ENCODE measurements at places on chromosomes 4 and X.

GRCh38 chr4:74311696-74312313 is 3.5 kb downstream of the EPGN start:
- DNase-seq: no peak

GRCh38 chr4:71860643-71861042 is 76.8 kb upstream of the GC start:
- no peak for DNase-seq

- DNase-seq: no peak
Measured at GRCh38 chrX:110216027-110216426, 101.9 kb downstream of the AMMECR1 start.

GRCh38 chr4:52712251-52713130 is 38.7 kb downstream of the ERVMER34-1 start:
- peak; percentile 80 for DNase-seq

GRCh38 chr4:15754323-15754722 is 23.8 kb upstream of the CD38 start:
- DNase-seq: no peak

- no peak for DNase-seq
Measured at GRCh38 chr4:165834116-165834515, 38.9 kb upstream of the TLL1 start.

DNA sequence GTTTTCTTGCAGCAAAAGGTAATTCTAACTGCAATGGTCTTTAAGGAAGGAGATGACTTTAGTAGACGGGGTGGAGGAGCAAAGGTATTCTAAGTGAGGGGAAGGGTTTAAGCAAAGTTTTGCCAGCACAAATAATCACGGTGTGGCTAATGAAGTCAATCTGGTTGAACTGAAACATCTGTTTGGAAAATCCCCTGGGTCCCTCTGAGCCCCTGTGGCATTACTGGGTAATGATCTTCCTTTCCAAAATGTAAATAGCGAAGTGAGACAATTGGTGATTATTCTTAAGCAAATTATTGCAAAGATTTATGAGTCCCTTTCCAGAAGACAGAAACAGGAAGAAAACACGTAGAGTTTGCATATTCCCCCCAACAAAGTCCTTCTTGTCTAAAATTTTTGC is 47.2 kb downstream of the FGFBP1 start:
- no peak for DNase-seq

GRCh38 chr4:101135371-101136010 is 211.8 kb downstream of the PPP3CA start:
- DNase-seq: no peak

DNA sequence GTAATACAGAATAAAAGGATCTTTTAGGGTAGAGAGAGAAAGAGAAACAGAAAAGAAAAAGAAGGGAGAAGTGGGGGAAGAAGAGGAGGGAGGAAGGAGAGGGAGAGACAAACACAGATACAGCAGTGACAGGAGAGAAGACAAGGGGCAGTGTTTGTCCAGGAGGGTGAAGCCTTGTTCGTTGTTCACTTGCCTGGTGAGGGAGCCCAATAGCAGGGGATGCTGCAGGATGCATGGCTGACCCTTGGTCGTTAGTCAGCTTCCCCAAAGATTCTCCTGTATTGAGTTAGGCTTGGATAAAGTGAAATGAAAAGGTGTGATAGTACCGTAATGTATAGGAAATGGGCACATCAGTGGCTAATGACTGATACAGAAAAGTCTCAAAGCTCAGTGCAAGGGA is 403.7 kb downstream of the IL15 start:
- no peak for DNase-seq

GRCh38 chr4:118869808-118870342 is 18.8 kb upstream of the SYNPO2 start:
- DNase-seq: no peak

GRCh38 chr4:101339332-101339731 is 8.0 kb downstream of the PPP3CA start:
- DNase-seq: no peak

DNA sequence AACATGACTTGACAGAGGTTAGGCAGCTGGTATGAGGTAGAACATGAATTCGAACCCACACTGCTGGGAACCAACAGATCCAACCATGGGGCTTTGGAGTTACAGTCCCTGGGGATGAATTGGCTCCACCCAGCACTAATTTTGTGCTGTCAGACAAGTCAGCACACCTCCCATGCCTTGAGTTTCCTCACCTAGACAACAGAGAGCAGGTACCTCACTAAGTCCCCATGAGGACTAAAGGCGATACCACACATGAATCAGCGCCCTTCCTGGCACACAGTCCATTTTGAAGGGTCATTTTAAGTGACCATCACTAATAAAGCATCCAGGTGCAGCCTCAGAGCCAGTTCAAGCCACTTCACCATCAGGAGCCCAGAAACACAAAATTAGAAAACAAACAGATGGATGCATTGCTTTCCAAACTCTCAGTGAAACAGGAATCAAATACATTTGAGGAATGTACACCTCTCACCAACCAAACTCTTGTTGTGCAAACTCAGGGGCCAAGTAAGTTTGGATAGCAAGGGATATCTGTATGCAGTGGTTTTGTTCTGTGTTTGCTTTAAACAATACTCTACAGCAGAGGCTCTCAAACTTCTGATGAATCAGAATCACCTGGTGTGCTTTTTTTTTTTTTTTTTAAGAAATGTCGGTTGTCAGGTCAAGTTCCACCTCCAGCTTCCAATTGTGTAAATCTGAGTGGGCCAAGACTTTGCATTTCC is 10.1 kb downstream of the IDS start:
- no peak for DNase-seq

GRCh38 chr4:133620555-133620954 is 471.5 kb downstream of the PCDH10 start:
- no peak for DNase-seq

- DNase-seq: peak; percentile 58
Measured at GRCh38 chr4:48698029-48698971, 81.8 kb downstream of the FRYL start.

DNA sequence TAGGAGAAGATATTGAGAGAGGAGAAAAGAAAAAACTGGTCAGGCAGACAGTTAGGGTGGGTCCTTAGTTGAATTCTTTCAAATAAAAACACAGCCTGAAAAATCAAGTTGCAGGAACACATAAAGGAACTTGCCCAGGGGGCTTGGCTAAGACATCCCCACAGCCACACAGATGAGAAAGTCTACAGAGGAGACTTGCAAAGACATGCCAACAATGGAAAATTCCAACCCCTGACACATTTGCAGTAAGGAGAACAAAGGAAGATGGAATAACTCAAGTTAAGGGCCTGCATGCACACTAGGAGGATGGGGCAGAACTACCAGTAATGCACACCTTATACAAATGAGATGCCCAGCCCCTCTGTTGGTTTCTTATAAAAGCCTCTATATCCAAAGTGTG is 197.6 kb downstream of the CPXCR1 start:
- no peak for DNase-seq

DNA sequence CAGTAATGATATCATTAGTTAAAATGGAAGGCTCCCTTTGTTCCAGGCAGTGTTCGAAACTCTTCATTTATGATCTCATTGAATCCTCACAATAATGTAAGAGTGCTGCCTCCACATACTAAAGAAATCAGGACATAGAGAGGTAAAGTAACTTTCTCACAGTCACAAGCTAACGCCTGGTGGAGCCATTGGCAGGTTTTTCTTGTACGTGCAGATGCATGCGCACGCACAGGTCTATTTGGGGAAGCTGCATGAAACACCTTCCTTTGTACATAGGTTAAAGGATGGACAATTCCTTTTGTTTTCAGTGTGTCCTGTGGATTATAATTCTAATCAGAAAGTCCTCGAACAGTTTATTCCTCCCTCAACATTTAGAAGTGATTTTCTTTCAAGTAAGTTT is 176.2 kb downstream of the RAPGEF2 start:
- no peak for DNase-seq

- DNase-seq: no peak
Measured at GRCh38 chr4:3850128-3850527, 83.9 kb downstream of the ADRA2C start.

DNA sequence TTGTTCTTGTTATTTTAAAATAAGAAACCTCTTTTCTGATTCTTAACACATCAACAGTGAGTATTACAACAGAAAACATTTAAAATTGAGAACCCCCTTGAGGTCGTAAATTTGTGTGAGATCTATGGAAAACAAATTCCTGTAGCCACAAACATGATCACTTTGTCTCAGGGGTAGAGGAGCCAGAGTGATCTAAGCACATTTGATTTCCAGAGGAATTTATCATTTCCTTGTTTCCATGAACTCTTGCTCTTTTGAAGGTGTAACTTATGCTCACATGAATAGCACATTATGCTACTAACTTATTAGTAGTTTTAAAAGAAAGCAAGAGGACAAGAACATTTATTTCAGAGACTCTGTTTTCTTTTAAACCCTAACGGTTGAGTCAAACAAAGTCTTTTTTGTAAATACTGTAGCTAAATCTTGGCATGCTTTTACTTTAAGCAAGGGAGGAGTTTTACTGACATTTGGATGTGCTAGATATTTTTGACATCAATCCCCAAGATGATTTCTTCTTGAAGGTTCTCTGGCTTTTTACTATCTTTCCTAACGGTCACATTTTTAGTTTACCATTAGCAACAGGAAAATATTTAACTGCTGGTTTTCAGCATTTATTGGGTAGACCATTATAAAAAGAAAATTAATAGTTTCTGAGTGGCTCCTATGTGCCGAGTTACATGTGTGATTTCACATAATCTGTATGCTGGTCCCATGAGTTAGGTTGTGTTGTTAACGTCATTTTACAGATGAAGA is 27.9 kb upstream of the ZCCHC12 start:
- no peak for DNase-seq

DNA sequence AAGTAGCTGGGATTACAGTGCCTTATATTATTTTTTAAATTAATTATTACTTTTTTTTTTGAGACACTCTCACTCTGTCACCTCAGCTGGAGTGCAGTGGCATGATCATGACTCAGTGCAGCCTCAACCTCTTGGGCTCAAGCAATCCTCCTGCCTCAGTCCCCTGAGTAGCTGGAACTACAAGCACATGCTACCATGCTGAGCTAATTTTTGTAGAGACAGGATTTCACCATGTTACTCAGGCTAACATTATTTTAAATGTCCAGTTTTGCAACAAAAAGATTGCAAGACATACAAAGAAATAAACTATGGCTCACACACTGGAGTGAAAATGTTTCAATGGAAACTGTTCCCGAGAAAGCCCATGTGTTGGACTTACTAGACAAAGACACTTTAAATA is 59.2 kb downstream of the MND1 start:
- no peak for DNase-seq

DNA sequence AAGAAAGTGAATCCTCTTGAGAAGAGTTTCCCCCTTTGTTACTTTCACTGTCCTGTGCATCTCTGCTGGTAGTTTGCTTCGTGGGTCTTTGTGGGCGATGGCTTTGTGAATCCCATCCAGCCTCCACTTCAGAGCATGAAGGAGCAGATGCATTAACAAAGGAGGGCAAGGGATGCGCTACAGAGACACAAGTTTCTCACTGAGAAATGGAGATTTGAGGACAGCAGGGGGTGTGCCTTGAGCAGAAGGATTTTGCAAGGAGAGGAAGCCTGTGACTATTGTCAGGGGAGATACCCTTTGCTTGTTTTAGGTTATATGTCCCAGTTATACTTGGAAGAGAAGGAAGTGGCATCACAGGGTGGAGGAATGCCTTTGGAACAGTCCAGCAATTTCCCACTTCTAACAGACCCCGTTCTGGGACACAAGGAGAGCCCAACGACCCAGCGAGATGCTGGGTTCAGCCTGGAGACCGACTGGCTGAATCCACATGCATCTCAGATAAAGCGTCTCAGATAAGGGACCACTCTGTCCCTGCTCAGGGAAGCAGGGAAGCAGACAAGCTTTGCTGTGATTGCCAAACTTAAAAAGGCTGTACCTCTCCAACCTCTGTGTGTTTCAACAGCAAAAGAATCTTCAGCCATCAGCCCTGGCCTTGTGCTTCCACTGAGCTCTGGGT is 314.6 kb upstream of the GATB start:
- no peak for DNase-seq

DNA sequence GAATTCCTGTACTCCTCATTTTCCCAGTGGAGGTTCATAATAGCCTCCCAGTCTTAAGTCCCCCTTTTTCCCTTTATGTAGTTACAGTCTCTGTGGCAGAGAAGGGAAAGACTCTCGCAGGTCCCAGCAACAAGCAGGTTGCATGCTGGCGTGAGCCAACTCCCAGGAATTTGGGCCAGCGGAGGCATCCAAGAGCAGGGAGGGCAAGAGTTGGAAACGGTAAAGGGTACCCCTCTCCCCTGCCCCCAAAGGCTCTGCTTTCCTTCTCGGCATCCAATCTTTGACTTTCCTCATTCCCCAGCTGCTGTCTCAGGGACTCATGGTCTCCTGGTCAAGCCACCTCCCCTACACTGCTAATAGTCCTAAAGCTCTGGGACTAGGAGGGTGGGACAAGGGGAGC is 15.4 kb upstream of the HSFX2 start:
- no peak for DNase-seq

DNA sequence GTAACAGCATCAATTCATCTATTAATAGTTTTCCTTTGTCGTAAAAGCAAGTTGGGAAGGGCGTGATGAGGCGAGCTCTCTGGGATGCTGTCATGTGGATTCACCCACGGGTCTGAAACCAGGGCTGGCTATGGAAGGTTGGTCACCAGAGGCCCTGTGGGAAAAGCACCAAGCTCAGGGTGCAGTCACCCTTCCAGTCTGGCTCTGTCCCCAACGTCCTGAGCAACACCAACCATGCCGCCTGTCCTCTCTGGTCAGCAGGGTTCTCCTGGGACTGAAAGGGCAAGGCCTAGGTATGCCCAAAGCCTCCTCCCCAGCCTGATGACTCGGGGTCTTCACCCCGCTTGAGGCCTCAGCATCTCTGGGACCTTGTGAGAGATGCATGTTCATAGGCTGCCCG is 97.2 kb upstream of the MSX1 start:
- no peak for DNase-seq

- no peak for DNase-seq
Measured at GRCh38 chr4:184531008-184531407, 56.7 kb upstream of the IRF2 start.

DNA sequence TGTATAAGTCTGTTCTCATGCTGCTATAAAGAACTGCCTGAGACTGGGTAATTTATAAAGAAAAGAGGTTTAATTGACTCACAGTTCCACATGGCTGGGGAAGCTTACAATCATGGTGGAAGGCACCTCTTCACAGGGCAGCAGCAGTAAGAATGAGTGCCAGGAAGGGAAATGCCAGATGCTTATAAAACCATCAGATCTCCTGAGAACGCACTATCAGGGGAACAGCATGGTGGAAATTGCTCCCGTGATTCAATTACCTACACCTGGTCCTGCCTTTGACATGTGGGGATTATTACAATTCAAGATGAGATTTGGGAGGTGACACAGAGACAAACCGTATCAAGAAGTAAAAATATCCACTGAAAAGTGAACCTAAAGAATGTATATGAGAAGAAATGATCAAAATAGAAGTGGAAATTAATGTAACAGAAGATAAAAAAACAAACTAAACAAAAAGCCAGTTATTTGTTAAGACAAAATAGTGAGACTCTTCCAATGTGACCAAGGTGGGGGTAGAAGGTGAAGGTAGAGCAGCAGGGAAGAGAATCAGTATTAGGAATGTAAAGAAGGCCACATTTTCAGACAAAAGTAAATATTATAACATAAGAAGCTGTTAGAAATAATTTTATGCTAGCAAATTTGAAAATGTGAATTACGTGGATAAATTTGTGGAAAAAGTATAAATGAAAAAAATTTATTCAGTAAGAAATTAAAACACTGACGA is 372.9 kb downstream of the NKX6-1 start:
- DNase-seq: no peak
